Fibroblast of skin of left biceps (primary cell): ENCODE measurements at places on chromosomes 7 and 10.

GRCh38 chr7:70392877-70393435 lies 739.0 kb upstream of the GALNT17 start:
- no peak for DNase-seq

DNA sequence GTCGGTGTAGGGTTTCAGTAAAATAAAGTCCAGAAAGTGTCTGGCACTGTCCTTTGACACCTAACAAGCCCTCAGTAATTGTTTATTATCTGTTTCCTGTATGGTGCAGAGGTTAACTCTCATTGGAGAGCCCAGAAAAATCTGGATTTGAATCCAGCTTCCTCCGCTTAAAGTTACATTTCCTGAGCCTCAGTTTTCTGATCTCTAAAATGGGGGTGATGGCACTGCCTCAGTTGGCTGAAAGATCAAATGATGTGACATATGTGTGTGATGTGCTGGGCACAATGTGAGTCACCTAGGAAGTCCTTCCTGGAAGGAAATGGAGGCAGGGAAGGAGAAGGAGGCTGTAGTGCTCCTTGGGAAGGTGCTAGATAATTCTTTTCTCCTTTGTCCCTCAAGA lies 14.7 kb upstream of the CDH23 start:
- no peak for DNase-seq

DNA sequence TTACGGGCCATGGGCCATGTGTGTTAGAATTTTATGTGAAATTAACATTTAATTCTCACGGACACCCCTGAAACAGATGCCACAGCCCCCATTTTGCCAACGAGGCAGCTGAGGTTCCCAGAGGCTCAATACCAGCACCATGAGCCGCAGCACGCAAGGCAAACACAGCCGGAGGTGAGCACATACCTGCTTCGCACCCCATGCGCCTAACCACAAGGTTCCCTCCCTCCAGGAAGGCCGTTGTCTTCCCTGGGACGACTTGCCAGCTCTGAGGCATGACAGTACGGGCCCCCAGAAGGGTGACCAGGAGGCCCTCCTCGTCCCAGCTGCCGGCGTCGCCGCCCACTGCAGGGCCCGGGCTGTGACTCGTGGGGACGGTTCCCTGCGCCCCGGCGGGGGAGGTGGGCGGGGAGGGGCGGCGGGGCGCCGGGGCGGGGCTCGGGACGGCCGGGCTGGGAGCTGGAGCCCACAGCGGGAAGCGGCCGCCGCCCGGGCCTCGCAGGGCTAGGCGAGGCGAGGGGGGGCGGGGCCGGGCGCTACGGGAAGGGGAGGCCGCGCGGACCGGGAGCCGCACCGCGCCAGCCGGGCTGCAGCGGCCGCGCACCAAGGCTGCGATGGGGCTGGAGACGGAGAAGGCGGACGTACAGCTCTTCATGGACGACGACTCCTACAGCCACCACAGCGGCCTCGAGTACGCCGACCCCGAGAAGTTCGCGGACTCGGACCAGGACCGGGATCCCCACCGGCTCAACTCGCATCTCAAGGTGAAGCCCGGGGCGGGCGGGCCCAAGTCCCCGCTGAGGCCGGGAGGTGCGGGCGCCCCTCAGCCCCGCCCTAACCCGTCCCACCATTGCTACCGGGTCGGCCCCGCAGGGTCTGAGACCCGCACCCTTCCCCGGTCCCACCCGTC lies at the start of gene CAV2:
Gene CAV2, plus strand, starts transcription at position 571 of the 910 bp plus-strand sequence. Its CDS starts 44 bp downstream, at position 615.
- no peak for DNase-seq

- no peak for DNase-seq
These were observed 178.2 kb downstream of the CCDC3 start for GRCh38 chr10:12823328-12823727.

DNA sequence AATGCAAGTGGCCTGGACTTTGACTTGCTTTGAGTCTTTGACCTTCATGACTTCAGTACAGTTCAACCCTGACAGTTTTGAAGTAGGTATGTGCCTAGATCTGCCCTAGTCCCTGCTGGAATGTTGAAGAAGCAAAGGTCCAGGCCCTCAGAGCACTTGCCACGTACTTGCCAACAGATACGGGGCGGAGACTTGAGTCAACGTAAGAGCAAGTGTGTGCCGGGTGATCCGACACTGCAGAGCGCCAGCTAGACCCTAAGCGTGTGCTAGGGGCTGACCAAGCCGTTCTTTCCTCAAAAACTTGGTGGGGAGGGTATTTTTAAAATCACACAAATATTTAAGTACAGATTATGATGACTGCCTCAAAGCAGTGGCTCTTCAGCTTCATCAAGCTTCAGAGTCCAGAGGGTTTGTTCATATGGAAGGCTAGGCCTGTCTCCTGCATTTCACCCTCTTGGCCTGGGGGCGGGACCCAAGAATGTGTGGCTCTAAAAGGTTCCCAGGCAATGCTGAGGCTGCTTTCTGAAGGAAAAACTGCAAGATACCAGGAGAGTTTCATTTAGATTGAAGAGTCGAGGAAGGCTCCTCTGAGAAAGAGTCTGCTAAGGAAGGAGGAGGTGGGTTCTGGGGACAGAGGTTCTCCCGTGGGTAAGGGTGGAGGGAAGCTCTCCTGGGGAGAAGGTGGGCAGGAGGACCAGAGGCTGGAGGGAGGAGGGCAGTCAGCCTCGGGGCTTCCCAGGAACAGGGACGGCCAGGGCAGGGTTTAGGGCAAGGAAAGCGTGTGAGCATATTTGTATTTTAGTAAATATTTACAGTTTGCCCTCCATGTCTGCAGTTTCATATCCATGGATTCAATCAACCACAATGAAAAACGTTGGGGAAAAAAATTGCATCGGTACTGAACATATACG lies 160.3 kb downstream of the EGFR start:
- no peak for DNase-seq

- no peak for DNase-seq
These were observed at the start of gene OR6B1 for GRCh38 chr7:144000020-144000419. OR6B1 (plus strand) TSS chr7:144000320; CDS start chr7:144003997, 3,677 bp downstream.

- no peak for DNase-seq
These were observed 34.1 kb downstream of the SMC3 start for GRCh38 chr10:110601581-110601980.

DNA sequence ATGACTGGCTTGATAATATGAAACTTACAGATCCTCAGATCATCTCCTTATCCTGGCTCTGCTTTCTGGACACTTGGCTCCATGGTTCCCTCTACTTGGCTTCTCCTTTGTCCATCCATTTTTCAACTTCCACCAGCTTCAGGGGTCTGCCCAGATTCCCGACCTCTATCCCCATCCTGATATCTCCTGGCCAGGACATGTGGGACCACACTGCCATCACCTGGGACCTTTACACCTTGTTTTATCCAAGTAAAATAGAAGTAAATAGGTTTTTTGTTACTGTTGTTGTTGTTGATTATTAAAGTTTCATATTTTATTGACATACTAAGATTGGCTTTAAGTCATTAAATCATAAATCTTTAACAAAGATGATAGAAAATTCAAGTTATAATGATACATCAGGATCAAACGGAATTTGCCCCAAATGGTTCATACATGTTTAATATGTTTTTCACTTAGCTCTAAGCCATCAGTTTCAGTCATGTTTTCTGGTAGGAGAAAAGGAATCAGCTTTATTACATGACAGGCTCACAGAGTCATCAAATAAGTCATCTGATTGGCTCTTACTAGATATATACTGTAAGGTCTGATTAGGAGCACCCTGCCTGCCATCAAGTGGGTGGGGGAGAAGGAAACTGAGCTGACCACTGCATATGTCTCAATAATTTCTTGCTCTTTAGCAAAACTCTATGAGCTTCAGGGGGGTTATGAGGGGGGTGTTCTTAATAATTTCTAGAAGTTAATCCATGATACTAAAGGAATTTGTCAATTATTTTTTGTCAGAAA lies 111.5 kb upstream of the AHR start:
- no peak for DNase-seq

DNA sequence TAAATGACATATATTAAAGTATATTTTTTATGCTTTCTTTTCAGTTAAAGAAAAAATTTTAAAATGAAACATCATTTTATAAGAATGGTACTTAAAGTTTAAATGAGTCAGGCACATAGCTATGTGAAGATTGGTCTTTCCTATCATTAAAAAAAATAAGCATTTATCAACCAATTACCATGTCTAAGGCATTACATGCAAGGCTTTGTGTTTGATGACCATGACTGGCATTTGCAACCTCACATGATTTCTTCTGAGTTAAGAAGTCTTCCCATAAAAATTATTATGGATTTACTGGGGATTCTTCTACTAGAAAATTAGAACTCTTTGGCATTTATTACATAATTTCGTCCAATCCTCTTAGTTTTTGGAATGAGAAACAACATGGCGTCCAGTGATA lies 776.1 kb downstream of the MAGI2 start:
- no peak for DNase-seq

DNA sequence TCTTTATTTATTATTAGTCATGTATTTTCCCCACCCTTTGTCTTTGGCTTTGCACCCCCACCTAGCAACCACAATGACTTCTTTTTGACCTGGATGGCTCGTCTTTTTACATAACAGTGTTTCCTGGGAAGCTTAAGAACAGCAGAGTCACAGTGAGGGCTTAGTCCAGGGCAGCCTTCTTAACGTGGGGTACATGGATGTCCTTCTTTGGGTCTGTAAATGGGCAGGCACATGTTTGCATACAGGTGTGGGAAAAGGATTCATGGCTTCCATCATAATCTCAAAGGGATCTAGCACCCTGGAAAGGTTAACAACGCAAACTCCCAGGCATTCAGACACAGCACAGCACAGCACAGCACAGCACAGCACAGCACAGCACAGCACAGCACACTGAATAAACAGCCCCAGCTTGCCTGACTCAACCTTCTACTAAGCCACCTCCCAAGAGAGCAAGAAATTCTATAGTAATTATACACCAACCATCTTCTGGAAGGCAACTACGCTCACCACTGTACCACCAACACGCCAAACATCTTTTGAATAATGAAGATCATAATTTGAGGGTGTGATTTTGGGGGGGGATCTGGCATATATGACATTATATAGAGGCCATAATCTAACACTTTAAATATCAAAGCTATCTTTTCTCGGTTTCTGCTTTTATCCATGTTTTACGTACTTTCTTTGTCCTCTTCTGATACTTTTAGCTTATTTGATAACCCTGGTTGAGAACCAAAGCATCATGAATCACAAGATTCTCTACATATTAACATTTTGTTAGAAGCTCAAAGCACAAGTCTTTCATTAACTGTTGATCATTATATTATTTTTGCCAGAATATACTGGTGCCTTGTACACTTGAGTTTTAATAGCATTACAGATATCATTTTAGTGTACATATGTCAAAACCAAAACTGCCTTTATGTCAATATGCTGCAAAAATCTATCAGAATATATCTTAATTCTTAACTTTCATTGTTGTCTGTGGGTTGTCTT lies 177.2 kb upstream of the KLF14 start:
- no peak for DNase-seq

- DNase-seq: no peak
These were observed 2.9 kb downstream of the IGF2BP3 start for GRCh38 chr7:23467291-23467805.
